AG08395 (cell line): ENCODE measurements at places on chromosomes 5 and 9.

DNA sequence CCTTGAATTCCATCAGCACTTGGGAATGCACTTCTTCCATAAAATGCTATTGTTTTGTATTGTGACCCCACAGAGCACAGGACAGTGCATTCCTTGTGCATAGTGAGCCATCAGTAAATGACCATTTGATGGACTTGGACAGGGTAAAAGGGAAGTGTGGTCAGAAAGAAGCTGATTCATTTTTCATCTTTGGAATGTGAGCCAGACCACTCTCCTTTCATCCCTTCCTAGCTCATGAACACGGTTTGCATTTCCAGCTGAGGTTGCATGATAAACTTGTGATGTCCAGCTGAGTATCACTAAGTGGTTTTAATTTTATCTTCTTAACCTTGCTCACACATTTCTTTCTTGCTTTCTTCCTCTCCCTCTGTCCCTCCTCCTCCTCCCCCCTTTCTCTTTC lies 101.3 kb downstream of the NUDT12 start:
- peak; percentile 75 for DNase-seq

DNA sequence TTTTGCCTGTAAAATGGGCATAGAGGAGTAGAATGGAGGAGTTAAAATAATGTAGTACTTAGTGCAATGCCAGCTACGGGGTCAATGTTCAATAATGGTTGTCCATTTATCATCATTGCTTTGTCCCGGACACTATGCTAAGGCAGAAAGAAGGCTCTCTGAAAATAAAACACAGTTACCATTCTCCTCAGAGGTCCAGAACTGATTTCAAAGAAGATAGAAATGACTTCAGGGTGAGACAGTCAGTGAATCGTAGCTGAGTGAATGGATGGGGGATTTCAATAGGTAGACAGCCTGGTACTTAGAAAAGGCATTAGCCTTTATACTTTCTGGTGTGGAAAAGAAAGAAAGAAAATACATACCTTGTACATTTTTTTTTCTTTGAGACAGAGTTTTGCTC lies 1.2 kb upstream of the AK3 start:
- DNase-seq = no peak

GRCh38 chr5:76082772-76083554 lies at the start of gene SV2C:
Gene SV2C, plus strand, starts transcription at chr5:76083383. Its CDS starts 48,368 bp downstream, at chr5:76131751.
- no peak for DNase-seq

DNA sequence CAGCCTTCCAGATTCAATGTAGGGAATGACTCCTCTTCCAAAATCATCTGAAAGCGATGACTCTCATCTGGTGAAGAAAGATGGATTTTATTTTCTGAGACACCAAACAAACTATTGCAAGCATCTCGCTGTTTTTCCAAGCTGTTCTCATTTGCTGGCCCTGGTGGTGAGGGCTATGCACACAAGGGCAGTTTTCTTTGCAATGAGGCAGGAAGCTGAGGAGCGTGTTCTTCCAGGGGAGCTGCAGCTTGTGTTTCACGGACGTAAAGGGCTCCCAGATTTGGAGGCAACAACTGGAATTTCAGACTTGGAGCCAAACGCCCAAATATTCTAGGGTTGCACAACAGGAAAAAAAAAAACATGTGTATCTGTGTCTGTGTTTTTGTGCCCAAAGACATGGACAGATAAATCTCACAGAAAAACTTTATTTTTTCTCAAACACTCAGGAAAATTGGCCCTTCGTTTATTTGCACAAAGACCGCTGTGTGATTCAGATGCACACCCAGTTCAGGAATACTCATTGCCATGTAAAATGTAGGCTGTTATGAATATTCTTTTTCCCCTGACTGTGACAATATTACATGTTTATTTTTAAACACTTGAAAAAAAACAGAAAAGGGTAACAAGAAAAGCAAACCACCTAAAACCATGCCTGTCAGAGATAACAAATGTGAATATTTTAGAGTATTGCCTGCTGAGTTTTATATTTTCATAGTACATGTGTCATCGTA lies 151.3 kb downstream of the GAS1 start:
- DNase-seq = peak; percentile 82

- no peak for DNase-seq
These were observed 53.5 kb downstream of the PPP2R2B start for GRCh38 chr5:146825033-146825432.

- DNase-seq = no peak
These were observed 23.4 kb upstream of the COL27A1 start for GRCh38 chr9:114131808-114132549.

- DNase-seq = no peak
These were observed 185.8 kb downstream of the CARTPT start for GRCh38 chr5:71904852-71905251.

GRCh38 chr9:86353655-86354010 lies 577 bp downstream of the TUT7 start:
- no peak for DNase-seq

DNA sequence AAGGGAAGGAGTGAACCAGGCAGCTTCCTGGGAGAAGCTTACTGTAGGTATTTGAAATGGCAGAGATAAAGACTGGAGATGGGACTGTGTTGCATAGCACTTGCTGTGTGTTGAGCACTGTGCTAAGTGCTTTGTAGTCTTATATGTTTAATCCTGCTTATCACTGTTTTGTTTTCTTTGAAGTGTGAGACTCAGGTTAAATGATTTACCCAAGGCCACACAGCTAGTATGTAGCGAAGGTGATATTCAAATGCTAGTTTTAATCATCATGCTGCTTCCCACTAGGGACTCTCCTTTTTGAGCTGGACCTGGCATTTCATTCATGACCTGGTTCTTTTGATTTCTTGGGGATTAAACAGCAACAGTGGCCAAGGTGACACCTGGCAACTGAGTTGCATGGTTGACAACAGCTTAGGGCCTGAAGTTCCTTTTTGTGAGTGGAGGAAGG lies 35.3 kb upstream of the SPRY4 start:
- DNase-seq = no peak

DNA sequence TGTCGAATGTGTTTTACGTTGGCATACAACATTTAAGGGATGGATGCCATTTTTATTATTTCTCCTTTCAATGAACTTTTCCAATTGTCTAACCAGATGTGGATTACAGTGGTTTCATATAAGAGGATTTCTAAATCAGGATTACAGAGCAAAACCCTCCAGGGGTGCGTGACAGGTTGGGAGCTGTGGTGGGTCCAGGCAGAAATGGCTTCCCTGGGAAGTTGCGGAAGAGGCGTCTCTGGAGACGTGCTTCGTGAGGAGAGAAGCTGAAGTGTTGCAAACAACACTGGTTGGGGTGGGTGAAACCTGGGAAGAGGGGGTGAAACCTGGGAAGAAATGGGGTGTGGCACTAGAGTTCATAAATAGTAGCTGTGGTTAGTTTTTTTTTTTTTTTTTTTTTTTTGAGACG lies 4.5 kb upstream of the RPL26L1 start:
- no peak for DNase-seq

- DNase-seq = no peak
These were observed 110.1 kb downstream of the ERCC6L2 start for GRCh38 chr9:95985440-95986055.

DNA sequence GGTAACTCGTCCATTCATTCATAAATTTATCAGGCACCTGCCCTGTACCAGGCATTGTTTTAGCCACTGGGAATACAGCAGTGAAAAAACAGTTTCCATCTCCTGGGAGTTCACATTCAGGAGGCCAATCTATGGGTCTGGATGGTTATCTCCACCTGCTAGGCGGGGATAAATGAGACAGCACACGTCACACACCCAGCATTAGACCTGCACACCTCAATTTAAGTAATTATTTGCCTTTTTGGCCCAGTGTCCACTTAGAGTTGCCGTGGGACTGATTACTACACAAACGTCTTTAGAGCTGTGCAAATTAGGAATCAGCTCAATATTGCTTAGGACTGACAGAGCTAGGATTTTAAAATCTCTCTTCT lies 46.1 kb downstream of the STK10 start:
- DNase-seq = no peak

GRCh38 chr9:126157423-126157822 lies 169.2 kb upstream of the MVB12B start:
- no peak for DNase-seq

DNA sequence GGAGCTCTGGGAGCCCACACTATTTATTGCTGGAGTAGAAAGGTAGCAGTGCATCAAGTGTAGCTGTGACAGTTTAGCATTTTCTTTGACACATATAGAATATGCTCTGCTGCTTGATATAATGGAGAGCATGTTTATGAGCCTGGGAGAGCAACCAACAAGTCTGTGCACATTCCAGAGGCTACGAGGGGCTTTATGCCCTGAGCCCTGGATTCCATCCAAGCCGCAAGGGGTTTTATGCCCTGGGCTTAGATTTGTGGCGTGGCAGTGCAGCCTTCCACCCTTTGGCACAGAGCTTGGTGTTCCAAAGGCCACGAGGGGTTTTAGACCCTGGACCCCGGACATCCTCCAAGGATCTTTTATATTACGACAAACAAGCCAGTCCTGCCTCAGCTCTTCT lies 14.6 kb downstream of the CDH6 start:
- DNase-seq = no peak

DNA sequence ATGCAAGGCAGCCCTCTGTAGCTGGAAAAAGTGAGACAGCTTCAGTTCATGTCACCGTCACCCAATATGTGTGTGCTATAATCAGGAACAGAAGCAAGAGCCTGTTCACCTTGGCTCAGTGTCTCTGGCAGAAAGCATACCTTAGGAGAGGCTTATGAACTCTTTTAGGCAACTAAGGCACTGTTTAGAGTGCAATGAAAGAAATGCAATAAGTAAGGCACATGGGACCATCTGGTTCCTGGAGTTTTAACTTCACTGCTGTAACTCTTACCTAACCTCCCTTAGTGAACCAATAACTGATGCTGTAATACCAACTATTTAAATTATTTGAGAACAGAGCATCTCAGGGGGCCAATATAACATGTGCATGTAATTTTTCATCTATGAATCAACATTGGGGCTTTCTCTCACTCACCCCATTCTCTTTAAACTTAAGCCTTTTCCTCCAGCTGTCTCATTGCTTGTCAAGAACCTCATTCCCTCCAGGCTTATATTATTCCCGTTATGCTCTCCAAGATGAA lies 32.4 kb downstream of the C9 start:
- DNase-seq = no peak

DNA sequence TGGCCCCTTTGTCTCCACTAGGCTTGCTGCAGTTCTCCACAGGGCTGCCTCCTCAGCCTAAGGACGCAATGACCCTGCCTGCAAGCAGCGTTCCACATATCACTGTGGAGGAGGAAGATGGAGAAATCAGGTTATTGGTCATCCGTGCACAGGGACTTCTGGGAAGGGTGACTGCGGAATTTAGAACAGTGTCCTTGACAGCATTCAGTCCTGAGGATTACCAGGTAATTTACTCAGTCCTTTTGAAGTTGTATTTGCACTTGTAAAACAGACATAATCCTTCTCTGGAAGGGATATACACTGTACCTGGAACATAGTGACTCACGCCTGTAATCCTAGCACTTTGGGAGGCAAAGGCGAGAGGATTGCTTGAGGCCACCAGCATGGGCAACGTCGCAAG lies 116.6 kb downstream of the ADGRV1 start:
- no peak for DNase-seq

- DNase-seq = peak; percentile 63
These were observed 141.5 kb downstream of the RMI1 start for GRCh38 chr9:84121991-84122523.

DNA sequence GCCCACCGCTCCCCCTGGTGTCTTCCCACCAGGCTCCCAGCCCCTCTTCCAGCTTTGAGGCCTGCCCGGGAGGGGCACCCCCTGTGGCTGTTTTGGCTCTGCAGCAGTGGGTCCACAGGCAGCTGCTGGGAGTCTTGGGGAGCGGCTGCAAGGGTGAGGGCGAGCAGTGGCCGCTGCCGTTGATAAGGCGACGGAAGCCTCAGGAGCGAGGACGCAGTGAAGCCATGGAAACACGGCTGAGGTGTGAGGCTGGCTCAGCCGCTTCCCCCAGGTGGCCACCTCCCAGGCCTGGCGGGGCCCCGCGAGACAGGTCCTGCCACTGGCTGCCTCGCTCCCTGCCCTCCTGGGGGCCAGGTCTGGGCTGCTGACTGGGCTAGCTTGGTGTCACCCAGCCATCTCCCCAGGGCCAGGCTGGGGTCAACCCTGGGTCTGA lies 41.5 kb downstream of the CXXC5 start:
- DNase-seq = no peak

DNA sequence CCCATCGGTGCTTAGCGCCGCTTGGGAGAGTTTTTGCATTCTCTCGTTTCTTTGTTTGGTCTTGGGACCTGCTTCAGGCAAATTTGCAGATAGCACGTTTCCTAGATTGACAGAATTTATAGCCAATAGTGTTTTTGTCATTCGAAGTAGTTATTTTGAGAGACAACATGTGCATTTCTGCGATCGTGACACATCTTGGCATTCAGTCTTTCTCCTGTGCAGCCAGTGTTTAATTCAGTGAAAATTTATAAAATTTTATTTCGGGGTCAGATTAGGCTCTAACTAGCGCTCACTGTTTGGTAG lies 830 bp downstream of the PRRC1 start:
- no peak for DNase-seq

DNA sequence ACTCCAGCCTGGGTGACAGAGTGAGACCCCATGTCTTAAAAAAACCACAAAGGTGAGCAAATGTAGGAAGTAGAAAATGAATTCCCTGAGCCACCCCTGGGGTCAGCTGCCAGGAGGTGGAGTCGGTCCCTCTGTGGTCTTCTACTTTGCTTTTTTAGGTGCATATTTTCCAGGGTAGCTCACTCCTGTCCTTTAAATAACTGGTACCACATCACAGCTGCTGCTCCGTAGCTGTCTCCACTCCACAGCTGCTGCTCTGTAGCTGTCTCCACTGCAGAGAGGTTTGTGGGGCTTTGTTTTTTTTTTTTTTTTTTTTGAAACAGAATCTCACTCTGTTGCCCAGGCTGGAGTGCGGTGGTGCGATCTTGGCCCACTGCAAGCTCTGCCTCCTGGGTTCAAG lies 8.9 kb downstream of the WDR5 start:
- no peak for DNase-seq

DNA sequence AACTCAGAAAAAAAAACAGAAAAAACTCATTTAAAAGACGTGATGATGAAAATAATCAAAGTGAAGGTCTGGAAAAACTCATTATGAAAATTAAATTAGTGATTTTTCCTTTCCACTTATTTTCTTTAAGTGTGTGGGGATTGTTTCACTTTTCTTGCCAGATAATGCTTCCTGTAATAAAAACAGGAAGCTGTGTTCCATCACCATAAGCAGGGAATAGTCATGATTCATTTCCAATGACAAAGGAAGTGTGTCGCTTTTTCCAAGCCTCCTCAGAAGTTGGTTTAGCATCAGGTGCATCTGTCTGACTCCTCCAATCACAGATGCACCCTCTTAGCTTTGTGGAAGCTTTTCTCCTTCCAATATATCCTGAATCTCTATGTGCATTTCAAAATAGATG lies 2068.7 kb downstream of the MAT2B start:
- no peak for DNase-seq
